ENCODE measurements at places on chromosomes 7 and 10.
A peak's percentile ranks its signal among the peaks of the same experiment; 100 is the strongest.

GRCh38 chr7:11758627-11759111 lies 73.3 kb downstream of the THSD7A start:
- no peak for DNase-seq

DNA sequence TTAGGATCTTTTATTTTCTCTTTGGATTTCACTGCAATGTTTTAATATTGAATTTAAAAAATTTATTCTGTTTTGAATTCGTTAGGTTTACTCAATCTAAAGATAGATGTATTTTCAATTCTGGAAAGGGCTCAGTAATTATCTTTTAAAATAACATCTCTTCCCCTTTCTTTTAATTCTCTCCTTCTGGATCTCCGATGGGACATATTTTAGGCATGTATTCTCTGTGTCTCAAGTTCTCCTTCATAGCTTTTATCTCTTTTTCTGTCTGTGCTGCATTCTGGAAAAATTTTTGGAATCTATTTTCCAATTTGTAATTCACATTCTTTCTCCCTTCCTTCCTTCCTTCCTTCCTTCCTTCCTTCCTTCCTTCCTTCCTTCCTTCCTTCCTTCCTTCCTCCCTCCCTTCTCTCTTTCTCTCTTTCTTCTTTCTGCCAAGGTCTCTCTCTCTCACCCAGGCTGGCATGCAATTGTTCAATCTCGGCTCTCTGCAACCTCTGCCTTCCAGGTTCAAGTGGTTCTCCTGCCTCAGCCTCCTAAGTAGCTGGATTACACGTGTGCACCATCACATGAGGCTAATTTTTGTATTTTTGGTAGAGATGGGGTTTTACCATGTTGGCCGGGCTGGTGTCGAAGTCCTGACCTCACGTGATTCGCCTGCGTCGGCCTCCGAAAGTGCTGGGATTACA lies 98.5 kb upstream of the CTTNBP2 start:
- no peak for DNase-seq

DNA sequence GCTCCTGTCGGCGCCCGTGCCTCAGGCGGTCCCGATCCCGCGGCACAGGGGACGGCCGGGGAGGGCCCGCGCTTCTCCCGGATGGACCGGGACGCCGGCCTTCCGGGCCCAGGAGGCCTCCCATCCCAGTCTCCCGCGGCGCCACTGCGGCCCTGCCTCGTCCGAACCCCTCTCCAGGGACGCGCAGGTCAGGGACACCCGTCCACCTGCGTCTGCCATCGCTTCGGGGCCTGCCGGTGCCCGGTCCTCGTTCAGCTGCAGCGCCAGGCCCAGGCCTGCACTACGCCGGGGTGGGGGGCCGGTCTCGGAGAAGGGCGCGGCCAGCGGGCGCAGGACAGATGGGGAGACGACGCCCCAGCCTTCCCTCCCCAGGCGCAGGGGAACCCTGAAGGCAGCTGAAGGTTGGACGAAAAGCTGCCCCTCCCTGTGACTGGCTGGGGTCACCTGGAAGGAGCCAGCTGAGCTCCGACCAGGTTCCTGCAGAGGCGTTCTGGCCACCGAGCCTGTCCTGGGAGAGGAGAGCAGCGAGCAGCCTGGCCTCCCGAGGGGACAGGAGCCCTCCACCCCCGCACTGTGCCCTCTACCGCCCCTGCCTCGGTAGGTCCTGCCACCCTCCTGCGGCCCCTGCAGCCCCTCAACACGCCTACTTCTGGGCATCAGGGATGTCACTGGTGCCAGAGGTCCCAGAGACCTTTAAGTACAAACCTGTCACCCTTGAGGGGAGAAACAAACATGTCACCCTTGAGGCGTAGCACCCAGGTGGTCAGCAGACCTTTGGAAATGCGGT lies 84.3 kb downstream of the LANCL2 start:
- DNase-seq: no peak

DNA sequence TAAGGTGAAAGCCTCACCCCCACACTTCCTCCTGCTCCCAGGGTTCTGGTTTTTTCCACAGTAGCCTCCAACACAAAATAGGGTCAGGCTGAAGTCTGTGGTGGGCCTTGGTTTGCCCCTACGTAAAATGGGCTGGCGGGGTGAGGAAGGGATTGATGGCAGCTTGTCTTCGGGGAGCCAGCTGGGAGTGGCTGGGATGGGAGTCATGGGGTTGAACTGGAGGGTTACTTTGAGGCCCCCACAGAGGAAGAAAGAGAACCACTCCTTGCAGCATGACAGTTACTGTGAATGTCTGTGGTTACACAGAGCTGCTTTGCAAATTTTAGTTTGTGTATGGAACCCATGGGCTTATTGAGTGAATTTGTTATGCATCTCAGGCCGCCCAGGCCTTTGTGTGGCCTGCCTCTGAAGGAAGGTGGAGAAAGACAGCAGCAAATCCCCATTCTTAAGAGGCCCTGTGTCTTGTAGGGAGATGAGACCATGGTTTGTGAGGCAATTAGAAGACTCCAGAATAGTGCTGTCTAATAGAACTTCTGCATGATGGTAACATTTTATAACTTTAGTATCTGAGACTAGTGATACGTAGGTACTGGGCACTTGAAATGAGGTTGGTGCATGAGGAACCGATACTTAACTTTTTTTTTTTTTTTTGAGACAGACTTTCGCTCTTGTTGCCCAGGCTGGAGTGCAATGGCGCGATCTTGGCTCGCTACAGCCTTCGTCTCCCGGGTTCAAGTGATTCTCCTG lies 8.1 kb downstream of the TRIM8 start:
- no peak for DNase-seq

DNA sequence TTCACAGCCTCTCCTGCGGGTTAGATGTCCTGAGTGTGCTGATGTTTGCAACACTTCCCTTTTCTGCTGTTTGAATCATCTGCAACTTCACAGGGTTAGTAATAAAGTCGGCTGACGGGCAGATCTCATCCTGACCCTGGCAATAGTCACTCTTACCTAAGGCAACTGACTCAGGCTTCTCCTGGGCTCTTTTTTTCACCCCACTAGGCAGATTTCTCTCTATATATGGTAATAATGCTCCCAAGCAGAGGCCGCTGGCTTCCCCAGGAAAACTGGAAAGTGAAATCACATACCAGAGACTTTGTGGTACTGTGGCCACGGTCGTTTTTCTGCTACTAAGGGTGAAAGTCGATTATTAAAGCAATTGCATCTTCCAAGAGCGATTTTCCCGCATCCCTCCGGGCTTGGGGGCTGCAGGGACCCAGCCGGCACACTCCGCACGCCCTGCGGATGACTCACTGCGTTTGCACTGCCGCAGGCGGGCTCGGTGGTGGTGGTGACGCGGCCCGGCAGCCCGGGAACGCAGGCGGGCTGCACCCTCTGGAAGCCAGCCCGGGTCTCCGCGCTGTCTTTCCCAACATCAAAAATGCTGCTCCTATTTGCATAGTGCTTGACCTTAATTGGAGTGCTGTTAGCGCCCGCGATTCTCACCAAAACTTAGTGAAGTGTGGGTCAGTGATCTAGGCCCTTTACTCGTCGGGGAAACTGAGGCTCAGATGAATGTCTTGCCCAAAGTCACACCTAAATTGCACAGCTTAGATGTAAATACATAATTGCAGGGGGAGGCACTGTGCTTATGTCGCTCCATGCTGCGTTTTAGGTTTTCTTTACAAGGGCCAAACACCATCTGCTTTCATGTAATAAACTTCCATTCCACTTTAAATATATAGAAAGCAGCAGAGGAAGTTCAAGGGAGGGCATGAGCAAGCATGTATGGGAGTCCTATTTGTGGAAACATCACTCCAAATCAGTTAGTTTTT lies 47.6 kb upstream of the ITGB1 start:
- DNase-seq: no peak

GRCh38 chr7:67484244-67484751 lies 487.7 kb downstream of the TYW1 start:
- DNase-seq: peak; percentile 26

DNA sequence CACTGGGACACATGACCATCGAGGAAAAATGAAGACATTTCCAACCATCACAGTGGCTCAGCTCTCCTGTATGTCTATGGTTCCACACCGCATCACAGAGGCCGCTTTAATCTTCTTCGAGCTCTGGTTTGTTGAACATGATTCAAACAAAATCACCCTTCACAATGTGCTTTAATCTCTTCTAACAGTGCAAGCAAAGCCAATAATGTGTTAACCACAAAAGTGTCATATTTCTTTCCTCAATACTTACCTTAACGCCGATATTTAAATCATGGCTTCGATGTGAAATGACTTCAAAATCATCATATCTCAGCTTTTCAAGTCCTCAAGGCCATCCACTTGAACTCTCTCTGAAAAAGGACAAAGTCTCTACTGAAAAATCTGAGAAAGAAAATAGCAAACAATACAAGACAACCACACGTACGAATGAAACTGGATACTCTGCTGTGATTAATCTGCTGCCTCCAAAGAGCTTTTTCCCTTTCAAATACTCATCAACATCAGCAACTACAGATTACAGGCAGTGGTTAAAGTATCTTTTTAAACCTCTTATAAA lies 23.0 kb upstream of the SVIL start:
- peak; percentile 87 for DNase-seq

DNA sequence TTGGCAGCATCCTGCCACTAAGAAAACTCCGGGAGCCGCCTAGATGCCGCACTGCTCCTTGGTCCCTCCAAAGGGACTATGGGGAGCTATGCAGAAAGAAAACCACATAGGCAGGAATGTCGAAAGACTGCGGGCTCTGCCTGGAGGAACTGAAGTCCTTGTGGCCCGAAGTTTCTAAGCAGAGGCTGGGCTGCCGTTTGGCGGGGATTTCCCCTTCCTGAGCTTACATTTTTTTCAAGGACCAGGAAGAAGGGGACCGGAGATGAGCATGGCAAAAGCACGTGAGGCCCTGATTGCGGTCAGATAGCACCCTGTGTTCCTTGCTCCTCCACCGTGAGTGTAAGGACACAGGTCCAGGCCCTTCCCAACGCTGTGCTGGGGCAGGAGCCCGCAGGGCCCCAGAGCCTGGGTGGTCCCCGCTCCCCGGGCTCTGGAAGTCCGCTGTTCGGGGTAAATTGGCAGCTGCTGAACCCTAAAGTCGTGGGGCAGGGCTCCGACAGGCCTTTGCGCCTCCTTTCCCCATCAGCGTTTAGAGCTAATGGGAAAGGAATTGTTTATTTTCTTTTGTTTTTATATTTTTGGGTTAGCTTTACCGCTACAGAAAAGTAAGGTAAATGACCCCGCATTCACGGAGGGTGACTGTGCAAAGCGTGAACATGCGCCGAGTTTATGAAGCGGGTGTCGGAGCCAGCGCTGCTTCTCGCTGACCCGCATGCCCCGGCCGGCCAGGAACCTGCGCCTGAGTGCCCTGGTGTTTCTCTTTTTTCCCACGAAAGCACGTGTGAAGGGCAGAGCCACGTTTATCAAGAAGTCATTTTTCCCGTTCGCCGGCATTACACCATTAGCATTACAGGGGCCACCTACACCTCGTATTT lies 356.5 kb upstream of the ZNF32 start:
- DNase-seq: no peak

DNA sequence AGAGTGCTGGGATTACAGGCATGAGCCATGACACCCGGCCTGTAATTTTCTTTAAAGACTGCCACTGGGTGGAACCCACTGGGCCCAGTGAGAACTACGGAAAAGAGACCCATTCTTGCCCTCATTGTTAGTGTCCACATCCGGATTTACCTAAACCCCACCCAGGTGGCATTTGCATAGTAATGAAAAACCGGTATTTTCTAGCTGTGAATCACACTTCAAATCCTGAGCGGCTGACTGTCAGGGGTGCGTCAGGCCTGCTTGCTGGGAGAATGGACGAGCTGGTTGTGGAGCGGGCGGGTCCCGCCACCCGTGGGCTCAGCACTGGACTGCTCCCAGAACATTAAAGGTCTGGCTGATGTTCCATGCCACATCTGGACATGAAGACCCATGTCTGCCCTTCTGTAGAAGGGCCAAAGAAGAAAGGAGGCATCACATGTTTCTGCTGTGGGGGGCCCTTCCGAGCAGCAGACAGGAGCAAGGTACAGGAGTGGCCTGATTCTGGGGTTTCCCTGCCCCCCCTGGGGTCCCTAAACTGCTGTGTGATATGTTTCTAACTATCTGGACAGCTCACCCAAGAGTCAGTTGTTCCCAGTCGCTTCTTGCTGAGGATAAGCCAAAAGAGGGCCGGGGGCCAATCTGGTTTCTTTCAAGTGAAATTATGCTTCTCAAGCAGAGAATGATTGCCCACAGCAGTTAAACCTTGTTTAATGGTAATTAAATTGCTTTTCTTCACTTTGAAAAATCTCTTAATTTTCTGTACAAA lies 46.4 kb downstream of the KIAA1217 start:
- DNase-seq: no peak

- DNase-seq: no peak
Measured at GRCh38 chr10:34864149-34865067, 49.3 kb upstream of the PARD3 start.

- DNase-seq: no peak
Measured at GRCh38 chr7:29091715-29092114, 54.6 kb downstream of the CPVL start.

DNA sequence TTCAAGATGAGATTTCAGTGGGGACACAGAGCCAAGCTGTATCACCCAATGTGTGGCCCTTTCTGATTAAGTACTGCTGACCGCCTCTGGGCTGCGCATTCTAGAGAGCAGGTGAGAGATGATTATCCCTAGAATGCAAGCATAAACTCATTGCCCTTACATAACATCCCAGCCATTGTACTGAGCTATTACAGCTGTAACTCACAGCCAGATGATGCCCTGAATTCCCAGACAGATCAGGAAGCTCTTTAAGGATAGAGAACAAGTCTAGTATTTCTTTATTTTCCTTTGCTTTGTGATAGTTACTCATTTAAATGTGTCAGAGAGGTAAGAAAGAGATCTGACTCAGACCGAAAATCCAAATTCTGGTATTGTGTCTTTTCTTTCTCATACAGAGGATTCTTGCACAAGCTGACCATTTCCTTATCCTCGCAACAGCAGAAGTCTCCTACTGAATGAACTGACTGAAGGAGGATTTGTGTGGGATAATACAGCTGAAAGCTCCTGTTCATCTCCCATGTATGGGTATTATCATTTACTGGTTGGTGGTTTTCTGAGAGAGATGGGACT lies 58.4 kb downstream of the ZNF22 start:
- DNase-seq: no peak

GRCh38 chr7:3482147-3482921 lies 181.3 kb downstream of the SDK1 start:
- no peak for DNase-seq

GRCh38 chr7:33928986-33929385 lies 23.6 kb downstream of the BMPER start:
- DNase-seq: no peak

DNA sequence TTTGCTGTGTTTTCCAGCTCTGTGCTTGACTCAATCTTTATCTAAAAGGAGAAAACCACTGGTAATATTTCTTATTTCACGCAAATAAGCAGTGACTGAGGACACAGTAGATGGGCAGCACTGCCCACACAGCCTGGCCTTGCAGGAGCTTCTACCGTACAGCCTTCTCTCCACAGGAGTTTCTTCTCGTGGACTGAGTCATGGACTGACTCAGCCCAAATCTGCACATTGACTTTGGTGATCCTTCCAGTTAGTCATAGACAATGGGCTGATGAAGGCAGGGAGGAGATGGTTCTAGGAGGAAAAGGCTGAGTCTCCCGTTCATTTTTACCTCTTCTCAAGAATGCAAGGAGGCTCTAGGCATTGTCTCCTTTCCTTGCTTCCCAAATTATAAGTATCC lies 200.7 kb downstream of the RAPGEF5 start:
- DNase-seq: no peak
